CD4-positive, alpha-beta memory T cell (primary cell): ENCODE measurements at places on chromosomes 12 and 14.

DNA sequence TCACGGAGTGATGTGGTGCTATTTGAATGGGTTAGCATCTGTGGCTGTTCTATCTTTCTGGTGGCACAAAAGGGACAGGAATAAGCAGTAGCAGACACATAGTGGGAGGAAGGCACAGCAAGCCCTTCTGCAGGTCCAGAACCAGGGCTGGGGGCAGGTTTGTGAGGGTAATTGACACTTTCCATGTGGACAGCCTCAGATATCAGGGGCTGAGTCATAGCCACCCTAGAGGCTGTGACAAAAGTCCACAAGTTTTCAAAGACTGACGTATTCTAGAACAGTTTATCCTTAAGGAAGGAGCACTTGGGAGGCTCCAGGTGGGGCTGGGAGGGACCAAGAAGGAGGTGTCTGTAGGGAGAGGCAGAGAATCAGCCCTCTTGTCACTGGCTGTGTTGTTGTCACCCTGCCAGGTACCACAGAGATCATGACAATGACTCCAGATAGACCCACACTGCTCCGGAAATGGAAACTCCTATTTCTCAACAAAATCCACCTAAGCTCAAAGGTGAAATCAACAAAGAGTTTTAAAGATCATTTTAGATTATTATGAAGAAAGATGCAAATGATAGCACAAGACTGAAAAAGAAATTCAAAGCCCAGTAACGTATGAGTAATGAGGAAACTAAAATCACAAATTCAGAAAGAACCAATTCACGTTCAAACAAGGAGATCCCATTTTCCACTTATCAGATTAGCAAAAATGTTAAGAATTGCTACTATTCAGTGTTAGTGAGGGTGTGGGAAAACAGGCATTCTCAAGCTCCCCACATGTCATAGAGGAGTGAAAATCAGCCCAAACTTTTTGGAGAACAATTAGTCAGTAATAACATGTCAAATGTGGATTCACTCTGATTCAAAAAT lies 48.3 kb downstream of the NFKBIA start:
- H3K27ac ChIP-seq = no peak overlapping the region
- peaks cover 8% of the 10 kb centered on the region for H3K4me1 ChIP-seq
- no peak overlapping the region for H3K4me3 ChIP-seq
- H3K27me3 ChIP-seq = no peaks in the 10 kb centered on the region
- no peaks in the 10 kb centered on the region for H3K36me3 ChIP-seq

DNA sequence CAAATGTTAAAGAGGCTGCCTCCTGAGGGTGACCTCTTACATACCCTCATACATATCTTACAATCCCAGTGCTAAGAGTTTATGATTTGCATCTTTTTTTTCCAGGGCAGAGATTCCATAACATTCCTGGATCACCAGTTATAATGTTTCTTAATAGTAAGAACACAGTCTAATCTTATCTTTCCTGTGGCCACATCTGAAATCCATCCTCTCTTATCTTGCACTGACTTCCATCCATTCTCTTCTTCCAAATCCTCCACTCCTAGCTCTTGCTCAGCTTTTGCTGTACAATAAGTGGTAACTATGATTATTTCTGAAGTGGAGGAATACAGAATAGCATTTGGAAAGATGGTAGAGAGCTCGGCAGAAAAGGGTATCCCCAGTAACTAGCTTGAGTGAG lies 6.3 kb downstream of the CALCOCO1 start:
- no peaks in the 10 kb centered on the region for H3K27me3 ChIP-seq
- H3K4me3 ChIP-seq = no peak overlapping the region
- H3K27ac ChIP-seq = no peak overlapping the region

DNA sequence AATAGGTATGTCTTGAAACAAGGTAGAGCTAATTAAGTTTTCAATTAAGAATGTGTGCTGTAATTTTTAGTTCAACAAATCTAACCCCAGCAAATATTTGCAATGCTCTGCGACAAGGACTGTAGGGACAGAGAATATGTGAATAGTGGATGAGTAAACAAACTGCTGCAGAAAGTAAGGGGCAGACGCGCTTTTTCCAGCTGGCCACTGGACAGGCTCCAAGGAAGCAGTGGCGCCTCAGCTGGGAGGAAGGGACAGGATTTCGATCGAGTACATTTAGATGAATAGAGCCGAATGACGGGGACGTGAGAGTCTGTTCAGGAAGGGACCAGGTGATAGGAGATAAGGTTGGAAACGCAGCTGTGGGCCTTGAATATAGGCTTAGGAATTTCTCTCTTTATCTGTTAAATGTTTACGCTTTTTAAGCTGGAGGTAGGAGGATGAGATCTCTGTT lies 69.3 kb downstream of the ELK3 start:
- no peak for DNase-seq
- H3K27me3 ChIP-seq = no peaks in the 10 kb centered on the region
- H3K27ac ChIP-seq = no peak overlapping the region
- H3K4me1 ChIP-seq = peaks cover 3% of the 10 kb centered on the region
- no peak overlapping the region for H3K4me3 ChIP-seq

DNA sequence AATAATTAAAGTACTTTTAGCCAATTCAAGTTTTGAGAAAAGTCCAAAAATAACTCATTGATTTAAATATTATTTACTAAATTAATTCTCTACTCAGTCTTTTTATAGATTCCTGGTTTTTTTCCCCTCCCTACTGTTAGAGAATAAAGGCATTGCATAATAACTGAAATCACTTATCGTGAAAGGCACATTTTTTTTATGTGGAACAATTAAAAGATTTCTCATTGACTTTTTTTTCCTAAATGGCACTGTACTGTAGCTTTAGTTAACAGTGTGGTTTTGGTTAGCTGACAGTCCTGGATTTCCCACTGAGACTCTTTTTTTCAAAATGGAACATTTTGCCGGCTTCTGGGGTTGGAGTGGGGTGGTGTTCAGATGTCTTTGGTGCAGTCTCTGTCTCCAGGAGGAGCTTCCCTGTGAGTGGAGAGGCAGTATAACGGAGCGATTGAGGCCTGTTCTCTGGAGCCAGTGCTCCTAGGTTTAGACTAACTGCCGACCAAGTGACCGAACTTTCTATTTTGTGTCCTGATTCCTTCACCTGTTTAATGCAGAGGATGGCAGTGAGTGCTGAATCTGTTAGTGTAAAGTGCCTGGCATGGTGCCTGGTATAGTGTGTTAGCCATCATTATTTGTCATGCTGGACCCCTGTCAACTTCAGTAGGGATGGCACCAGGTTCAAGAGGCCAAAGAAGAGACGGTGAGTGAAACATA lies 117.7 kb downstream of the ADCK1 start:
- H3K4me3 ChIP-seq = no peak overlapping the region
- no peaks in the 10 kb centered on the region for H3K27me3 ChIP-seq
- H3K4me1 ChIP-seq = no peaks in the 10 kb centered on the region
- no peak for DNase-seq
- no peaks in the 10 kb centered on the region for H3K36me3 ChIP-seq

- H3K36me3 ChIP-seq = peaks cover 4% of the 10 kb centered on the region
- peak overlapping the region; percentile 94 for H3K4me3 ChIP-seq
- H3K4me1 ChIP-seq = peaks cover 53% of the 10 kb centered on the region
- H3K27me3 ChIP-seq = no peaks in the 10 kb centered on the region
Measured at GRCh38 chr12:21438643-21439042, 1.2 kb downstream of the PYROXD1 start.

GRCh38 chr12:131994589-131994988 lies 44.8 kb downstream of the EP400 start:
- H3K27ac ChIP-seq = no peak overlapping the region
- H3K36me3 ChIP-seq = peaks cover 53% of the 10 kb centered on the region

GRCh38 chr12:79058342-79058741 lies 193.8 kb downstream of the SYT1 start:
- H3K4me3 ChIP-seq = no peak overlapping the region
- no peak overlapping the region for H3K27ac ChIP-seq
- H3K27me3 ChIP-seq = no peaks in the 10 kb centered on the region
- H3K36me3 ChIP-seq = no peaks in the 10 kb centered on the region
- no peaks in the 10 kb centered on the region for H3K4me1 ChIP-seq
- no peak for DNase-seq

DNA sequence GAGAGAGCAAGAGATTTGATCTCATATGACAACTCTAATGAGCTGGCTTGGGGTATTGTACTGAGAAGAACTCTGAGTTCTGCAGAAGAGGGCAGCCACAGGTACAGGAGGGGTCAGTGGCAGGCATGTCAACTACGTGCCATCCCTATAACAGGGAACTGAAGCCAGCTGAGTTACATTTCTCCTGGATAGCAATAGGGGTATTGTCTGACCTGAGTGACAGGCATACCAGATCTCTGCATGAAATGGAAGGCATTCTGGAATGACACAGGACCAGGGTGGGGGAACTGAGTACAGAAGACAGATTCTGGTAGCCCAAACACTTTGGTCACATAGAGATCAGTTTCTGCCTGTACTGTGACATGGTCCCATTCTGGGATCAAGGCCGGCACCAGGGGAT lies 35.8 kb downstream of the EFCAB11 start:
- peaks cover 4% of the 10 kb centered on the region for H3K4me1 ChIP-seq
- no peak overlapping the region for H3K4me3 ChIP-seq
- H3K36me3 ChIP-seq = no peaks in the 10 kb centered on the region
- no peaks in the 10 kb centered on the region for H3K27me3 ChIP-seq

DNA sequence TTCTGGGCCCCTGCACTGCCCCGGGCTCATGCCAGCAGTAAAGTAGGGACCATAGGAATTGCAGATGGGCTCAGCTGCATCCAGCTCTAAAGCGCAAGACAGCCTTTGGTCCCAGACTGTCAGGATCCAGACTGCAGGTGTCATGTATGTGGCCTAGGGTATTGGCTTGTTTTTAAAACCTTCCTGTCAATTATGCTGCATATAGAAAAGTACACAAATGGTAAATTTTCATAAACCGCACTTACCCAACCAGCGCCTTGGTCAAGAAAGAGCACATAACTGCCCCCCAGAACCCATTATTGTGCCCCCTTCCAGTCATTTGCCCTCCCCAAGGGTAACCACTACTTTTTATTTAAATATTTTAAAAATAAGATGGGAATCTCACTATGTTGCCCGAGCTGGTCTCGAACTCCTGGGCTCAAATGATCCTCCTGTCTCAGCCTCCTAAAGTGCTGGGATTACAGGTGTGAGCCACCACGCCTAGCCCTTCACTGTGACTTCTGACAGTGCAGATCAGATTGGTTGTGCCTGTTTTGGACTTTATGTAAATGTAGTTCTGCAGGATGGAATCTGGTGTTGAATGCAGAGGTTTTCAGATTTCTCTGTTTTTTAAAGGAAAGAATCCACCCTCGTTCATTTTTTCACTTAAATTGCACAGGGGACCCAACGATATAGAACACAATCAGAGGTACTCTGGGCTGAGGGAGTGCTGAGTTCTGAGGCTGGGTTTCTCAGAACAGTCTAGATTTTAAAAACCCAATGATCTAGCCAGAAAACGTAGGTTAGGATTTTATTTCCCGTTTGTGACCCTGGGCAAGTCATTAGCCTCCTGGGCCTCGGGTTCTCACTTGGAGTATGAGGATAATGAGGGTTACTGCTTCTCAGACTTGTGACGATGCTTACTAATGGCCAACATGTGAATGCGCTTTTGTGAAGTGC lies 6.7 kb downstream of the NR4A1 start:
- no peaks in the 10 kb centered on the region for H3K27me3 ChIP-seq
- H3K4me3 ChIP-seq = no peak overlapping the region
- H3K4me1 ChIP-seq = peaks cover 2% of the 10 kb centered on the region
- H3K36me3 ChIP-seq = no peaks in the 10 kb centered on the region
- H3K27ac ChIP-seq = no peak overlapping the region

DNA sequence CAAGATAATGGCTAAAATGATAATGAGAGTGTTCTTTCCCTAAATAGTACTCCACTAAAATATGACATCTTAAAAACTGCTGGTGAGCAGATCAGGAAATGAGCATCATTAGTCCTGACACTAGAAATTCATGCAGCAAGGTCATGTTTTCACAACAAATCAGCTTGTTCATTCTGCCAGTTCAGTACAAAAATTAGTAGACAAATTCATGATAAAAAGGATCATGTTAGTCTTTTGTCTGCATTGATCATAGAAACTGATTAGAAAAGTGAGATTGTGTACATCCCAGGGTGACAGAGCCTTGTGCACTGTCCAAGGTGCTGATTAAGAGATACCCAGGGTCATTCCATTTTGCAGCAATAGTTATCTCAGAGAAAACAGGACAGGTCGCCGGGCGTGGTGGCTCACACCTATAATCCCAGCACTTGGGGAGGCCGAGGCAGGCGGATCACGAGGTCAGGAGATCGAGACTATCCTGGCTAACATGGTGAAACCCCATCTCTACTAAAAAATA lies 163.6 kb downstream of the RIMBP2 start:
- H3K4me3 ChIP-seq = no peak overlapping the region
- no peaks in the 10 kb centered on the region for H3K36me3 ChIP-seq
- no peak for DNase-seq
- no peaks in the 10 kb centered on the region for H3K4me1 ChIP-seq
- H3K27me3 ChIP-seq = no peaks in the 10 kb centered on the region
- H3K27ac ChIP-seq = no peak overlapping the region

DNA sequence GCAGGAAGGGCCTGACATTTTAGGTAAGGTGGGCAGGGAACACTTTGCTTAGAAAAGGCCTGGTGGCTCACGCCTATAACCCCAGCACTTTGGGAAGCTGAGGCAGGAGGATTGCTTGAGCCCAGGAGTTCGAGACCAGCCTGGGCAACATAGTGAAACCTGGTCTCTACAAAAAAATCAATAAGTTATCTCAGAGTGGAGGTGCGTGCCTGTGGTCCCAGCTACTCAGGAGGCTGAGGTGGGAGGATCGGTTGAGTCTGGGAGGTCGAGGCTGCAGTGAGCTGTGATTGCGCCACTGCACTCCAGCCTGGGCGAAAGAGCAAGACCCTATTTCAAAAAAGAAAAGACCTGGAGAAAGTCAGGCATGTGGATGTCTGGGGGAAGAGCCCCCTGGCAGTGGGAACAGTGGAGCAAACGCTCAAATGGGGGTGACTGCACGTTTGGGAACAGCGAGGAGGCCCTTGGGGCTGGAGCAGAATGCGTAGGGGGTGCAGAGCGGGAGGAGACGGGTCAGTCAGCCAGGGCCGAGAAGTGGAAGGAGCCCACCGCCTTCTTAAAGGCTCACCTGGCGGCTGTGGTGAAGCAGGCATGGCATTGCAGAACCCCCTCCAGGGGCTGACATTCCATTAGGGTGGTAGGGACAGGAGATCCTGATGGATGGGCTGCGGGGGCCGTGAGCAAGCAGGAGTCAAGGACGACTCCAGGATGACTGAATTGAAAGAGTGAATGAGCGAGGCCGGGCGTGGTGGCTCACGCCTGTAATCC lies 6.2 kb upstream of the KIF26A start:
- peaks cover 8% of the 10 kb centered on the region for H3K4me1 ChIP-seq
- no peak overlapping the region for H3K4me3 ChIP-seq
- H3K27ac ChIP-seq = no peak overlapping the region
- H3K36me3 ChIP-seq = no peaks in the 10 kb centered on the region

DNA sequence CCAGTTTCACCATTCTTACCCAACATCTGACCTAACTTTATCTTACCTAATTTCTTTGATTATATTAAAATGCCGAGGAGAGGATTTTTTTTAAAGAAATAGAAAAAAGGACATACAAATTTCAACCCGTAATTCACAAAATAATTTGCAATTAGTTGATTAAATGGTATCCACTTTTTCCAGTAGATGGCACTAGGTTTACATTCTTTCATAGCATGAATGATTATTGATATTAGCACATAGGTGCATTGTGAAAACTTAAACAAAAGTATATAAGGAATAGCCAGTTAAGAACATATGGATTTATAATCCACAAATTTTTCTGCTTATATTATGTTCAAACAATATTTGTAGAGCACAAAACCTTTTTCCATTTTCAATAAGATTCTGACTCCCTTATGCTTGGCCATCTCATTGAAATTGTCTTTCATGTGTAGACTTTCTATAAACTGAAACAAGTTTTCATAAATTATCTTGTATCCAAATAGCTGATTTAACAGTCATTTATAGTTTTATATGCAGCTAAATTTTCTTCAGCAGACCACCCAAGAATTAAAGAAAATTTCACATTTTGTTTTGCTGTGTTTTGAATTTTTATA lies 35.3 kb downstream of the MSRB3 start:
- no peaks in the 10 kb centered on the region for H3K4me1 ChIP-seq
- no peak for DNase-seq
- no peaks in the 10 kb centered on the region for H3K36me3 ChIP-seq
- no peak overlapping the region for H3K27ac ChIP-seq
- peaks cover 3% of the 10 kb centered on the region for H3K27me3 ChIP-seq
